AG10803 (cell line): ENCODE measurements at places on chromosomes 3 and 15.
A peak's percentile ranks its signal among the peaks of the same experiment; 100 is the strongest.

- DNase-seq = peak; percentile 11
Observed at GRCh38 chr3:89314454-89315098, 207.2 kb downstream of the EPHA3 start.

DNA sequence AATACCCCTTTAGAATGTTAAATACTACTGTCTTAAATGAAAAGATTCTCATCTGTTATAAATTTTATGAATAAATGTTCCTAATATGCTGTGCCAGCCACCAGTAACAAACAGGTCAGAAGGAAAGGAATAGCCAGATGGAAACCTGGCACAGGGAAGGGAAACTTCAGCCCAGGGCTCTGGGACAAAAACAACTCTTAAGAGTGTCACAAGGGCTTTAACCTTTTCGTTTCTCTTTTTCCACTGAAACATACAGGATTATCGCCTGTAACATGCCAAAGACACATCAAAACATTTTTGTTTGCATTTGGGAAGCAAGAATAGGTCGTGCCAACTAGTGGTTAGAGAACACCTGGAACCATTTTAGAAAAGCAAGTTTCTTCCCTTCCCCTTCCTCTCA, 109.0 kb upstream of the NEDD4 start:
- DNase-seq = no peak

DNA sequence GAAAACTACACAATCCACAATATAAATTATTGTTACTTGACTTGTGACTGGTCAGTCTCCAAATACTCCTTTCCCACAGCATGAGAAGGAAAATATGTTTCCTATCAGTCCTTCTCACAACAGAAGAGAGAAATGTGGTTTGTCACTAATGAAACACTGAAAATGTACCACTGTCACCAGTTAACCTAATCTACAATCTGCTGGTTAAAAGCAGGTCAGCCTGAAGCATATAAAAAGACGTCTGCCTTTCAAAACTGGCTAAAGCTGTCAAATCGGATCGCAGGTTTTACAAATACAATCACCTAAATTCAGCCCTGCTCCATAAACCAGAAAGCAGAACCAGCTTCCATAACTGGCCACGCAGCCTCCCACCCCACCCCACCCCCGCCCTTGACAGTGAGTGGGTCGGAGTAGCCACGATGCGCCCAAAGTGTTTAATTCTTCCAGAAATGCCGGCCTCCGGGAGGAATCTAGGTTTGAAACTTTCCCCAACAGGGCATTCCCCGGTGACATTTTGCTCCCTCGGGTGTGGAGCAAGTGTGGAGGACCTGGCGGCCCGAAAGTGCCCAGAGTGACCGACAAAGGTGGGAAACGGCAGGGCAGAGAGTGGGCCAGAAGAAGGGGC, 682 bp downstream of the ETFA start:
- peak; percentile 38 for DNase-seq

DNA sequence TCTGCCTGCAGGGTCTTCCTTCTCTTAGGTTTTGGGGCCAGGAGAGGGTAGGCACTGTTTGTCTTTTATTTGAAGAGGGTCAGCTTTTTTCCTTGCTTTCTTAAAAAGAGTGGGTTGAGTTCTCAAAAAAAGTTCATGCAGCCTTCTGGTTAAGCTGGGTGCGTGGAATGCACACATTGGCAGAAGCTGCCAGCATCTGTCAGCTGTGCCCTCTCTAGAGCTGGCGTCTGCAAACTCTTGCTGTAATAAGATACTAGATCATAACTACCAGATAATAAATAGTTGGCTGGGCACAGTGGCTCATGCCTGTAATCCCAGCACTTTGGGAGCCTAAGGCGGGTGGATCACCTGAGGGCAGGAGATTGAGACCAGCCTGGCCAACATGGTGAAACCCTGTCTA, 373.4 kb downstream of the OCA2 start:
- no peak for DNase-seq

DNA sequence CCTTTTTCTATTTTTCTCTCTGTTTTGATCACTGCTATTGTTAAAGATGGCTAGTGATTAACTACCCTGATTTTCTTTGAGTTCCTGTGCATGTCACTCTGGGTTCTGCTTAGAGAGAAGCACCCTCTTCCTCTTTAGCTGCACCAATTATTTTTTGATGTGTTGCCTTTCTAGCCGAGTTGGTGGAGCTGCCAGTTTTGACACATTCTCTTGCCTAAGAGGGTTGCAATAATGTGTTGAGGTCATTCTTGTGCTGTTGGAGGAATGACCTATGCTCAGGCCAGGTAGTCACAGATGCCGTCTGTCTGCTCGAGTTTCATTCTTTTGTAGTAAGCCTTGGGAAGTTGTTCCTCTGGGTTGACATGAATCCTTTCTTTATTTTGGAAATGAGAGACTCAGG, 84.6 kb upstream of the DPH6 start:
- DNase-seq = peak; percentile 38

DNA sequence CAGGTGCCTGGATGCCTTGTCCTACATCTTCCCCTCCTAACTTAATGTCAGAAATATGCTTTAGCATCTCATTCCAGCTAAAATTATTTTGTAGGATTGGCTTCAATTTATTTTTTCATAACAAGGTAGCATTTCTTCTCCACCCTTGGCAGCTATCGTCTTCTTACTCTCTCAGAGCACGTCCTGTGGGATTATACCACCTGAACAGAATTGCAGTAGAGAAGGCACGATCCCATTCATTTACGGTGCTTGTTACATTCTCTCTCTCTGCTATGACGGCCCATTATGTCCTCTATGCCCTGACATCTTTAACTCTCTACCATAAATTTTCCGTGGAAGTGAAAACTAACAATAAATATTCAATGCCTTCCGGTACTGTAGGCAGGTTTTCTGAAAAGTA, 103.3 kb downstream of the ROBO1 start:
- DNase-seq = no peak

- peak; percentile 75 for DNase-seq
Observed at GRCh38 chr3:21839176-21839575, 88.2 kb upstream of the ZNF385D start.

DNA sequence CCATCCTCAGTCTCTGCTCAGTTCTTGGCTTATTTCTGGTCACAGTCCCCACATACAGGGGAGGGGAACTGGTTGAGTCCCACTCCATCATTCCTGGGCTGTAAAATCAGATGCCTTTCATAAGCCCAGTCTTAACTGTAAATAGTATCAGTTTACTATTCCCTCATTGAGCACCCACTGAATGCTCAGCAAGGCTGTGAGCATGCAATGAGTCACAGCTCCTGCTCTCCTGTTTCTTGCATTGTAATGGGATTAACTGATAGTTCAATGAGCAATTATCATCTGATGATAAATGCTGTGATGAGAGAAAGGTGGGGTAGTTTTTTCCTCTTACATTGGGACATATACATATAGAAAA, 113.6 kb upstream of the TPM1 start:
- DNase-seq = no peak

- peak; percentile 6 for DNase-seq
Observed at GRCh38 chr3:193483988-193484539, 70.6 kb downstream of the ATP13A4 start.

- DNase-seq = no peak
Observed at GRCh38 chr3:134056464-134056891, 26.8 kb upstream of the SLCO2A1 start.

DNA sequence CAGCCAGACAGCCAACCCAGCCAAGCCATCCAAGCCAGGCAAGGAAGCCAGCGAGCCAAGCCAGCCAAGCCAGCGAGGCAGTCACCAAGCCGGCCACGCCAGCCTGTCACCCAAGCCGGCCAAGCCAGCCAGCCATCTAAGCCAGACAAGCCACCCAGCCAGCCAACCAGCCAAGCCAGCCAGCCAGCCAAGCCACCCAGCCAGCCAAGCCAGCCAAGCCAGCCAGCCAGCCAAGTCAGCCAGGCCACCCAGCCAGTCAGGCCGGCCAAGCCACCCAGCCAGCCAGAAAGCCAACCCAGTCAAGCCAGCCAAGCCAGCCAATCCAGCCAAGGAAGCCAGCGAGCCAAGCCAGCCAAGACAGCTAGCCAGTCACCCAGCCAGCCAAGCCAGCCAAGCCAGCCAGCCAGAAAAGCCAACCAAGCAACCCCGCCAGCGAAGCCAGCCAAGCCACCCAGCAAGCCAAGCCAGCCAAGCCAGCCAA, 201.2 kb downstream of the GOLGA6L6 start:
- no peak for DNase-seq

DNA sequence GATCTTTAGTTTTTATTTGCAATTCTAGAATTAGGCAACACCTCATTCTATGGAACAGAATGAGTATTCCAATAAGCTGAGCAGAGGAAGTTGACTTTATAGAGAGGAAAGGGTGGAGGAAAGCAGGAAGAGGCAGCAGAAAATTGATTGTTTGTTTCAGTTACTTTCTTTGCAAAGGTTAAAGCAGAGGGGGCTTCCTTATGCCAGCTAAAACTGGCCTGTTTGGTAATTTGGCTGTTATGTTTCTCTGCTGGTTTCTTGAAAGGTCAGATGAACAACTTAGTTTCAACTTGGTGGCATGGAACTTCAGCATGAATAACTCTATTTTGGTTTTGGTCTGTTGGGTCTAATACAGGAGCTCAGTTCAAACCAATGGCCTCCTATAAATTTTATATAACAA, 190.9 kb upstream of the IL12A start:
- no peak for DNase-seq

GRCh38 chr3:31942446-31942845, 38.6 kb downstream of the OSBPL10 start:
- DNase-seq = no peak

DNA sequence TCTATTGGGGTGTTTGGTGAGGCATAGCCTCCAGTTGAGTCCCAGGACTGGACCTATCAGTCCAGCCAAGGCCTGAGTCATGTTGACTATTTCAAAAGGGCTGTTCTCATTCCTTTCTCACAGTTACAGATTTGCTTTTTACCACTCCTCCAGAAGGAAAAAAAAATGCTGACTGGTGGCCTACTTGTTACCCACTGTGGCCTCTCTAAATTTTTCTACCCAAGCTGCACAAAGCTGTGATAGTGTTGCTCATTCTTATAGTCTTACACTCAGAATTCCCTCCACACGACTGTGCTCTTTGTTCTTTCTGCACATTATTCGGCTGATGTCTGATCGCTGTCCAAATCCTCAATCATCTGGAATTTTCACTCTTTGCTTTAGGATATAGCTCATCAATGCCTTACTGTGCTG, 1142.2 kb downstream of the IGSF11 start:
- DNase-seq = peak; percentile 36

DNA sequence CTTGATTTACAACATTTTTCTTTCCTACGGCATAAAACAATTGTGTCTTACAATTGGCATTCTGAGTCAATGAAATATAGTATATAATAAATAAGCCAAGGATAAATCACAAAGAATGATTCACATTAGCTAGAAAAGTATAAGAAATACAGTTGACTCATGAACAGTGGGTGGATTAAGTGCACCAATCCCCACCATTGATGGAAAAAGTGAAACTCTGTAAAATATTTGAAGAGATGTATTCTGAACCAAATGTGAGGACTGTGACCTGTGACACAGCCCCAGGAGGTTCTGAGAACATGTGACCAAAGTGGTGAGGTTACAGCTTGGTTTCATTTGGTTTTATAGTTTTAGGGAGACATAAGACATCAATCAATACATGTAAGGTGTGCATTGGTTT, 227.5 kb downstream of the ALCAM start:
- DNase-seq = no peak
